ENCODE measurements at places on chromosomes 16 and 17.

DNA sequence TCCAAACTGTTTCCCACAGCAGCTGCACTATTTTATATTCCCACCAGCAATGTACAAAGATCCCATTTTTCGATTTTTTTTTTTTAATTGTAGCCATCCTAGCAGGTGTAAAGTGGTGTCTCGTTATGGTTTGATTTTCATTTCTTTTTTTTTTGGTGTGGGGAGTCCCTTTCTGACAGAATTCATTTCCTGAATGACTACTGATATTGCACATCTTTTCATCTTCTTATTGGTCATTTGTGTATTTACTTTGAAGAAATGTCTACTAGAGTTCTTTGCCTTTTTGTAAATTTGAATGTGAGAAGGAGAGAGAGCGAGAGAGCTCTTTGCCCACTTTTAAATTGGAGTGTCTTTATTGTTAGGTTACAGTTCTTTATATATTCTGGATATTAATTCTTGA is 14.0 kb downstream of the CYB5B start:
- DNase-seq: no peak

DNA sequence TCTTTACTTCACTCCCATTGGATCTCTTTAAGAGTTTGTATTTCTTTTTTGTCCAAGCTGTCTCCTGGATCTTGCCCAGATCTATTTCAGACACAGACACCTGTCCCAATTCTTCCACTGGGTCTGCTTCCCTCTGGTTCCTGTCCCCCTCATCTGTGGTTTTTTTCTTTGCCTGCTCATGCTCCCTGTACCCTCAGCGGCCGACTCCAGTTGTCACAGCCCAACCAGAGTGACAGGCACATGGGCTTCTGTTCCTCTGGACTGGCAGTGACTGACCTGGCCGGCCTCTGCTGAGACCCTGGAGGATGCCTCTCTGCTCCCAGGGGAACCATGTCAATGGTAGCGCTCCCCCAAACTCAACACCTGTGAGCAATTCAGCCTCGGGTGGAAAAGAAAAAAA is 142.6 kb downstream of the WSCD1 start:
- DNase-seq: no peak

DNA sequence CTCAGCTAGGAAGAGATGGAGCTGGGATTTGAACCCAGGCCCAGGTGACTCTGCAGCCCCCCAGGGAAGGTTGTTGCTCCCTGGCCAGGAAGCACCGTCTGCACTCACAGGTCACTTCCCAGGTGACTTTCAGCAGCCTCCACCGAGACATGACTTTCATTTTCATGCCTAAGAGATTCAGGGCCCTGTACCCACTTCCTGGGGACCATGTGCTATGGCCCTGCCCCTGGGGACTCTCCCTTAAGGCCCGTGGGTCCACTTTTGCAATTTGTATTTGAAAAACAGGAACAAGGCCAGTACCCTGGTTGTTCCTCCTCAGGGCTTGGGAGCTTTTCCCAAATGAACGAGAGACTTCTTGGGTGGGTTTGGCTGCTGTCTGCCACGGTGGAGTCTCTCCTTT is 191.0 kb downstream of the IRF8 start:
- DNase-seq: no peak

DNA sequence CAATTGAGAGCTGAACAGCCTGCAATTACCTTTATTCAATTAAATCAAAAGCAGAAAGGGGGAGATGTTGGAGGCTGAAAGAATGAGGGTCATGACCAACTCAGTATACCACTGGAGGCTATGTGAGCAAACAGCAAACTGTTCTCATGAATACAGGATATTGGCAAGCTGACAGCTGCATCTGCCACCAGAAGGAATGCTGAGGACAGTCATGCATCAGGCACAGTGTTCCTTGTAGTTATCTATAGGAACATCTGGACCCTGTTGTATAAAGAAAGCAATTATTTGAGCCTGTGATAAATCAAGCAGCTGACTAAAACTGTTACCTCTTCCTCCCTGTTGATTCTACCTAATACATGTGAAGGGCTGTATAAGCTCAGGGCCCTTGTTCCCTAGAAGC is 2064.6 kb downstream of the TP53TG3F start:
- DNase-seq: no peak

- DNase-seq: no peak
These were observed 20.0 kb upstream of the MEAK7 start for GRCh38 chr16:84524346-84524920.

- DNase-seq: no peak
These were observed 16.0 kb upstream of the RASD1 start for GRCh38 chr17:17511881-17512858.

- DNase-seq: no peak
These were observed 541 bp downstream of the VKORC1 start for GRCh38 chr16:31094088-31094423.

- no peak for DNase-seq
These were observed 109.5 kb downstream of the CDH13 start for GRCh38 chr16:82736224-82736623.

Measured in activated CD8-positive, alpha-beta memory T cell treated with anti-CD3 and anti-CD28 coated beads, Interleukin-2, amount 50 U/mL, for 48 hours (primary cell).